ENCODE measurements at places on chromosomes 7 and 10. TPM values are rescaled to one million over a fixed set of nuclear protein-coding genes. Genes with fewer than 3 reads are reported as not detected.

GRCh38 chr7:129492391-129492790, 9.9 kb upstream of the SMKR1 start:
- no peak for DNase-seq

- no peak for DNase-seq
Observed at GRCh38 chr7:29569648-29570047, 6.0 kb downstream of the PRR15 start.

- no peak for DNase-seq
Observed at GRCh38 chr7:73999664-74000435, 28.1 kb upstream of the ELN start.

Gene CNOT4
- polyA plus RNA-seq, result 33.2 TPM

Gene HOXA4
- 31.6 TPM for polyA plus RNA-seq

DNA sequence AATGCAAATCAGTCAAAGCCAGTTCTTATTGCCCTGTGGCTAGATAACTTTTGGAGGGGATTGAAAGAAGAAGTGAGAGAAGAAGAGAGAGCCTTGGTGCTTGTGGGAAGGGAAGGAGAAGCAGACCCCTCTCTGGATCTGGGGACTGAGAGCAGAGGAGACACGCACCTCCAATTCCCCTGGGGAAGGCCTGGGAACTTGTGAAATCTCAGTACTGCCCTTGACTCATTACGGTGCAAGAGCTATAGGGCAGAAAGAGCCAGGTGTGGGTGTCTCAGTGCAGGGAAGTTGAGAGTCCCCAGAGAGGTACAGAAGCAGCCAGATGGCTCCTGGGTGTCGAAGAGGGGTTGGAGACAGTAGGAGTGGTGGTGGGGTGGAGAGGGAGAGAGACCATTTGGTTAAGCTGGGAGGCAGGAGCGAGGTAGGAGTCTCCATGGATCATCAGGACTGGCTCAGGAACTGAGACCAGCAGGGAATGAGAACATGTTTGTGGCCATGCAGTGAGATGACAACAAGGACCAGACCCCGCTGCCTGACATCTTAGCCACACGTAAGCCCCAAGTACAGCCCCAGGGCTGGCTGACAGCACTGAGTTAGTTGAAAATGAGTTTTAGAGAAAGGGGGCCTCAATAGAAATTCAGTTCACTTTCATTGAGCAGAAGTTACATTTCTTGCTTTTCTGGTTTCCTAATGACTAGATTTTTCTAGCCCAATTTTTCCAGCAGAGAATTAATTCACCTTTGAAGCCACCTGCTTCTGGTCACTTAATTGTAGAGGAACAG, 238.2 kb downstream of the BUB3 start:
- no peak for DNase-seq

- DNase-seq, result no peak
Observed at GRCh38 chr10:95282107-95282506, 8.7 kb downstream of the PDLIM1 start.

Gene BUB3
- 116 TPM for polyA plus RNA-seq

GRCh38 chr10:97138174-97138573, 47.6 kb downstream of the SLIT1 start:
- DNase-seq, result no peak

DNA sequence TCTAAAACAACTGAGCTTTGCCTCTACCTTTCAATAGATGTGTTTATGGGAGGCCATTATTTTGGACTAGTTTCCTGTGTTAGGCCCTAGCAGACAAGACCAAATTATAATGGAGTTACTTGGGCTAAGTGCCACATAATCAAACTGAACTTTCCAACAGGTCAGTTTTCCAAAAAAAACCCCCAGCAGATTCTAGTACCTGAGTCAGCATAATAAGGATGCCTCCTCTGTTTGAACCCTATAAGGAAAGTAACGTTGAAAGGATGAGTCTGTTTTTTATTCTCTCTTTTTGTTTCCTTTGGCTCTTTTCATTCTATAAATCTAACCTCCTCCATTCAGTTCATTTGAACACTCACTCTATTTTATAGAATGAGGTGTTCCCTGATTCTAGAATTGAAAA, 148.1 kb upstream of the FAM3C start:
- no peak for DNase-seq

Gene SH2B2
- 4.2 TPM for polyA plus RNA-seq

GRCh38 chr10:133141958-133142340, 18.1 kb upstream of the KNDC1 start:
- DNase-seq, result no peak

Gene MYO1G
- 0.83 TPM for polyA plus RNA-seq

DNA sequence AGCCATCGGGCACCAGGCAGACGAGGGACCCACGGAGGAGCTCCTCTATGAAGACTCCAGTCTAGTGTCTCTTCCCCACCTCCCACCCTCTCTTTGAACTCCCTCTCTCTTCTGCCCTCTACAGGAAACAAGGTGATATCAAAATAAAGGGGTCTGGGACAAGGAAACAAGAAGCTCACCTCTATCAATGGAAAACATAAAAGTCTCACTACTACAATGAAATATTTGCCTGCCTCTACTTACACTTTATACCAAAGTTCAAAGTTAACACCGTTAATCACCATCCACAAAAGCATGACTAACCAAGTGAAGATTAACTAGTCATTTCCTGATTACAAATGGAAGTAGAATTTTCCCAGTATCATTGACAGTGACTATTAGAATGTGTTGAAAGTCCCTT, 82.2 kb downstream of the PARD3 start:
- DNase-seq, result no peak

Gene LAMB4
- 1.5 TPM for polyA plus RNA-seq

DNA sequence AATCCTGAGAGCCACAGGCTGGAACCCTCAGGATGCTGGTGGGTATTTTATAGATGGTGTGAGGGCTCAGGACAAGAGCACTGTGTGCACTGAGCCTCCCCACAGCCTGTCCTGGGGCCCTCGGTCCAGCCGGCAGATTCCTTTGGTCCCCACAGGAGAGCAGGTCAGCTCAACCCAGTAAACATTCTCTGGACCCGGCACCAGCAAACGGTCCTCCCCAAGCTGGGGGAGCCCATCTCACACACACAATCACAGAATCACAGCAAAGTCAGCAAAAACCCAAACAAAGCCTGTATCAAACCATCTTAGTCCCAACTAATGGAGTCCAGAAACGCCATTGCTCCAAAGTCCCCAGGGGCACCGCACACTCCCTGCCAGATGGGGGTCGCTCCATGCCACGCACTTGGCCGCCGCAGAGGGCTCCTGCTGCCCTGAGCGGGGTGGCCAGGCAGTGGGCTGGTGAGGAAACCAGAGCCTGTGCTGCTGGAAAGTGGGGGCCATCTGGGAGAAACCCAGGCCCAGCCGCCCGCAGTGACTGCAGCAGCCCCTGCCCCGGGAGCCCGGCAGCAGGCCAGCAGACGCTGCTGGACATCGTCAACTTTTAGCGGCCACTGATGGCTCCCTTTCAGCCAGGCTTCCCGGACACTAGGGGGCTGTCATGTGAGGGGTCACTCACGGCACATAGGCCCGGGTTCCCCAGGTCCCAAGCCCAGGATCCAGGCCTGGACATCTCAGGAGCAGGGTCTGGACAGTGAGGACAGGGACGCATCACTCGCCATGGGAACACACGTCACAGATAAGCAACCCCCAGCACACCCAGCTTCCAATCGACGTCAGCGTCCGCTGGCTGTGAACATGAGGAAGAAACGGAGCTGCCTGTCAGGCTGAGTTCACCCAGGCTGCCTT, 52.6 kb downstream of the DPYSL4 start:
- no peak for DNase-seq

DNA sequence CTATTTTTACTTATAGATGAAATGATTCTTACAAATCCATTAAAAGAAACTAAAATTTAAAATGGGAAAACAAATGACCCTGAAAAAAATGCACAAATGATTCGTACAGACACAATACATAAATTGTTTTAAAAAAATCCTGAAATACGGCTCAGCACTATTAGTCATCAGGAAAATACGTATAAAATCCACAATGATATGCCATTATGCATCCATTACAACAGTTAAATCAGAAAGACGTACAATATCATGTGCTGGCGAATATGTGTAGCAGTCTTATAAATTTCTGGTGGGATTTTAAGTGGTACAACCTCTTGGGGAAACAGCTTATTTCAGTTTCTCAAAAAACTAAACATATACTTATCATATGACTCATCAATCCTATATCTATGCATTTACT, 600.1 kb upstream of the STEAP1 start:
- DNase-seq, result no peak
